ENCODE measurements at places on chromosomes 5 and 9. TPM values are rescaled to one million over a fixed set of nuclear protein-coding genes. Genes with fewer than 3 reads are reported as not detected.

Gene SPEF2
- 2.2 TPM for polyA plus RNA-seq

Gene CDO1
- not detected for polyA plus RNA-seq

DNA sequence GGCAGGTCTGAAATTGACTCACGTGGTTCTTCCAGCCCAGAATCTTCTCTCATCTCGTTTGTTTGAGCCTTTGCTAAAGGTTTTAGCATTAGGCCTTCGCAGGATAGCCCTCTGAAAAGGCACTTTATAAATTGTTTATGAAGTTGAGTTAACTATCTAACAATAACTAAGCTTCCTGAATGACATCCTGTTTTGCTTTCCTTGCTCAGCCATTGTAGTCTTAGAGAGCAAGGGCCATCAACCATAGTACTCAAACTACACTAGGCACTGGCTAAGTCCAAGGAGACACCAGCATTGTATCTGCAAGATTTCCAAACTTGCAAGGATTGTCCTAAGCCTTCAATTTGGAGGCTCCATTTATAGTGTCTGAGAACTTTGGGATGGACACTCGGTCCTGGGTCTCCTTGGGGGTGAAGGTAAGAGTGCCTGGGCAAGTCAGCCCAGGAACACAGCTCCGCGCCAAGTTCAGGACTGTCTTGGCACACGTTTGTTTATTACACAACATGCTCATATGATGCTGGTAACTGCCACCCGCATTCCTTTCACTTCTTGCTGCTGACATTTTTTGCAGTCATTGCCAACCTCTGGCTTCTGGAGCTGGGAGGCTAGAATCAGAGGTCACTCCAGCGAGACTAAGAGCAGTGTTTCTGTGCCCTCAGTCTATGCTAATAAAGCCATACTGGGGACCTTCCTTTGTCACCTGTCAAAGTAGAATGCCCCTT is 151.1 kb downstream of the ESM1 start:
- no peak for DNase-seq

DNA sequence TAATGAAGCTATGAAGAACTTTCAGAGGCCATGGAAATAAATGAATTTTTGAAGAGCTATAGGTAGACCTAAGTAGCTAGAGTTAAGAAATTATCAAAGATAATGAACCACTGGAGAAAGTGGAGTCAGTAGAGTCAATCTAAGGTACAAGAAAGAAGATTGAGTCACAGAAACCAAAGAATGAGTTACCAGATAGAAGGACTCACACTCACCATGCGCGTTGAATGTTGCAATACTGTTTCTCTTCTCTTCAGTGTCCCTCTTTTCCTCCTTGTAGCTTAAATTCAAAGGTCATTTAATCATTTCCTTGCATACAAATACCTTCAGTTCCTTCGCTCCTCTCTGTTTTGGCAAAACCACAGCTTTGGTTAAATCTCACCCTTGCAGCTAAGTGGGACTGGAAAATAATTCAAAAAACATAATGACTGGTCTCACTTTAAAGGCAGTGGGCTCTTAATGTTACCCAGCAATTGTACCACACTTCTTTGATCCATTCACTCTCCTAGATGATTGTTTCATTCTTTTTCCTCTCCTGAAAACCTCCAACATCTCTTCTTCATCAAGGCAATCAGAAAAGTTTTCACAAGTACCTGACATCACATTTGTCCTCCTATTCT is 58.3 kb downstream of the NIPBL start:
- DNase-seq, result no peak

- peak; percentile 2 for DNase-seq
These were observed 1.7 kb downstream of the MEGF9 start for GRCh38 chr9:120712539-120713031.

GRCh38 chr5:14793851-14794250 is 77.7 kb downstream of the ANKH start:
- no peak for DNase-seq

DNA sequence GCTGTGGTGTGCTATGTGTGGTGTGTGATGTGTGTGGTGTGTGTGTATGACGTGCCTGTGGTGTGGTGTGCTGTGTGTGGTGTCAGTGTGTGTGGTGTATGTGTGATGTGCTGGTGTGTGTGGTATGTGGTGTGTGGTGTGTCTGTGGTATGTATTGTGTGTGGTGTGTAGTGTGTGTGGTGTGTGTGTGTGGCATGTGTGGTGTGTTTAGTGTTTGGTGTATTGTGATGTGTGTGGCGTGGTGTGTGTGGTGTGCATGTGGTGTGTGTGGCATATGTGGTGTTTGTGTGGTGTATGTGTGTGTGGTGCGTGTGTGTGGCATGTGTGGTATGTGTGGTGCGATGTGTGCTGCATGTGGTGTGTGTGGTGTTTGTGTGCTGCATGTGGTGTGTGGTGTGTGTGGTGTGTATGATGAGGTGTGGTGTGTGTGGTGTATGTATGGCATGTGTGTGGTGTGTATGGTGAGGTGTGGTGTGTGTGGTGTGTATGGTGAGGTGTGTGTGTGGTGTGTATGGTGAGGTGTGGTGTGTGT is 18.3 kb upstream of the RNU6ATAC start:
- DNase-seq, result peak; percentile 44

DNA sequence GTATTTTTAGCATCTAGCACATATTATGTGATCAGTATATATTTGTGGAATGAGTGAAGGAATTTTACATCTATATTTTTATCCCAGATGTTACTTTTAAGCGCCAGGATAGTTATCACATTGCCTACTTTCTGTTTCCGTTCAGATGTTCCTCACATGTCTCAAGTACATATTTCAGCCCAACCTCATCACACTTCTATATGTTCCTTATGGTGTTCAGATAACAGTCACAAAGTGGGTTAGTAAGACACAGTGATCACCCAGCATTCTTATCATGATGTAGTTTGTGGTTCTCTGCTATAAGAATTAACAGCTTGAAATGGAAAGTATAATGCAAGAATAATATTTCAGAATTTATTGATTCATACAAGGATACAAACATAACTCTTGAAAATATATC is 170.0 kb upstream of the RASA1 start:
- DNase-seq, result no peak
